ENCODE measurements at places on chromosomes 16 and 17.

DNA sequence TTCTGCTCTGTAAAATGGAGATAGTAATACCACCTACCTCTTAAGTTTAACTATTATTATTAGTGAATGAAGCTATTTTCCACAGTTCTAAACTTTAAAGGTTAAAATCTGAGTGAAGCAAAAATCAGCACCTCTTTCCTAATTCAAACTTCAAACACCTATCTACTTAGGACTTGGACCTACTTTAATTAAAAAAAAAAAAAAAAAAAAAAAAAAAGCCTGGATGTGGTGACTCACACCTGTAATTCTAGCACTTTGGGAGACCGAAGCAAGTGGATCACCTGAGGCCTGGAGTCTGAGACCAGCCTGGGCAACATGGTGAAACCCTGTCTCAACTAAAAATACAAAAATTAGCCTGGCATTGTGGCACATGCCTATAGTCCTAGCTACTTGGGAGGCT, 5.0 kb upstream of the KANSL1 start:
- DNase-seq = no peak

DNA sequence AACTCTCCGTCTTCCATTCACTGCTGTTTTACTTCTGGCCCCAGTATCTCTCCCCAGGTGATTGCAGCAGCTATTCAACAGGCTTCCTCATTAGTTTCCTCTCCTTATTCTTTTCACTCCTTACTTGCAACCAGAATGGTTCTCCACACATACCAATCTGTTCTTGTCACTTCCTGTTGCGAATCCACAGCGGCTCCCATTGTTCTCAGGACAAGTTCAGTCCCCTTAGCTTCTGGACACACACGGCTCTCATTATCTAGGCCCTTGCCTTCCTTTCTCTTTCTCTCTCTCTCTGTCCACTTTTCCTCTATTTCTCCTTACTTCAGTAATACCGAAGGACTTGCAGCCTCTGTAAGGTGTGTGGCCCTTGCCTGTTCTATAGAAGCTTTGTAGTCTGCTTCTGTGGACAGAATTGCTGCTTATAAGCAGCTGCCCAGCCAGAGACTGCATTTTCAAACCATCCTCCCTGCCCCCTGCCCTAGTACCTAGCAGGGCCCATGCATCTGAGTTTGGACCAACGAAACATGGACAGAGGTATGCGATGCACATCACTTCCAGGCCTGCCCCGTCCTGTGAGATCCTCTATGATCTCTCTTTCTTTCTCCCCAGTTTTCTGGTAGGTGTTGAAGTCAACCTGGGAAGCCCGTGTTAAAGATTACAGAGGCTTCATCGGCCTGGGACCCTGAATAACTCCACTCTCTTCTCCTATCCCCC, 45.7 kb downstream of the VAT1L start:
- no peak for DNase-seq

GRCh38 chr16:89277641-89278341, 60.3 kb downstream of the ZNF778 start:
- DNase-seq = no peak

GRCh38 chr17:72717676-72718075, 374.8 kb downstream of the SLC39A11 start:
- DNase-seq = no peak
